Activated CD4-positive, alpha-beta T cell treated with anti-CD3 and anti-CD28 coated beads, Interleukin-2, amount 50 U/mL, for 1 hour (primary cell): ENCODE measurements at places on chromosomes 1 and 21.

DNA sequence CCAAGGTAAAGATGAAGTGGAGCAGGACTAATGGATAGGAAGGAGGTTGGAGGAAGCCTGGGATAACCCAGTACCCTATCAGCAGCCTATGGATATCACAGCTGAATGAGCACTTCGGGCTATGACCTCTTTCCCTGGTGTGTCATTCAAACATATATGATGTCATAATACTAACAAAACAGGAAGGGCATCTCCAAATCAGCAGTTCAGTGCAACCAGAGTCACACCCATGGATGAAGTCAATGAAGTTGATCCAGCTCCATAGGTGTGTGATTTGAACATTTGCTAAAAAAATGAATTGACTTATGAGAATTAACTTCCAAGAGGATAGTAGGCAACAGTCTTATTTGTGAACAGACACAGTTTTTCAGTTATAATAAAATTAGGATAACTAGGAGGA is 1.7 kb upstream of the C1orf116 start:
- no peak for DNase-seq

GRCh38 chr1:43455213-43455889 is 1.6 kb upstream of the HYI start:
- no peak for DNase-seq

DNA sequence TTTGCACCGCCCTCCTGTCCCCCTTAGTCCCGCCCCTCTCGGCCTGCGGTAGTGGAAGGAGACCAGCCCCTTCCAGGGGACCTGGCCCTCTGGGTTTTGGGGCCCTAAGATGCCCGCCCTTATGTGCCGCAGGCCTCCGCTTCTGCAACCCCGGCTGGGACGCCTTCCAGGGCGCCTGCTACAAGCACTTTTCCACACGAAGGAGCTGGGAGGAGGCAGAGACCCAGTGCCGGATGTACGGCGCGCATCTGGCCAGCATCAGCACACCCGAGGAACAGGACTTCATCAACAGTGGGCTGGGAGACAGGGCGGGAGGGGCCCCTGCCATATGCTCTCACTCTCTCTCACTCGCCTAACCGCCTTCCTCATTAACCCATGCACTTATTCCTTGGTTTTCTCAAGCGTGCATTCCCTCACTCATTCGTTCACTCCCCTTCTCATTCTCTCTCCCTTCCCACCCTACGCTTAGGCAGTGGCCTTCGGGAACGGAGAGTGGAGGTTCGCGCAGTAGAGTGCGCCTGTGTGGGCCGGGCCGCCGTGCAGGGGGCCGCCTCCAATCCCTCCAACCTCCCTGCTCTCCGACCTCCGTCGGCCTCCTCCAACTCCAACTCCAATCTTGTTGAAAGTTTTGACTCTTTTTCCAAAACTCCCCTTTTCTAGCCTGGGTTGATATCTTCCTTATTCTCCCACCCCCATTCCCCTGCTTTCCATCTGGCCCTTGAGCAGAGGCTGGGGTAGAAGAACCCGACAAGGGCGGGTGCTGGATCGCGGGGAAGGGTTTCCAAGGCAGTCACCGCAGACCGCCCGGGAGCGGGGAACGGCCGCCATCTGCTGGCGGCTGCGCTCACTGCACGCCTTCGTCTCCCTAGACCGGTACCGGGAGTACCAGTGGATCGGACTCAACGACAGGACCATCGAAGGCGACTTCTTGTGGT is 15.2 kb downstream of the BCAN start:
- DNase-seq, result peak; percentile 77

- DNase-seq, result no peak
Observed at GRCh38 chr1:5617179-5617520, 375.1 kb downstream of the NPHP4 start.

DNA sequence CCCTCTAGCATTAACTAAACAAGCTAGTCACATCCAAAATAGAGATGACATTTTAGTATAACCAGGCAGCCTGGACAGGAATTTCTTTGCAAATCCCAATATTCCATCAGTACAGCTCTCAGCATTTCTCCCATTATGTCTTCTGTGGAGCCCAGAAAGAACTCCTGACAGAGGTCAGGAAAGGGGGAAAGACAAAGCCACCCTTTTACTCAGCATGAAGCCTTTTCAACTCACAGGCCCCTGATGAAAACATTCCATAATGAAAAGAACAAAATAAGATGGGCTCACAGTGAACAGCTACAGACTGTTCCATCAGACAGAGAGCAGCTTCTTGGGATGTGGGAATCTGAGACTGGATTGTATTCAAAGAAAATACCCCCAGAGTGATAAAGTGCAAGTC is 80.6 kb downstream of the TEX35 start:
- DNase-seq, result no peak

DNA sequence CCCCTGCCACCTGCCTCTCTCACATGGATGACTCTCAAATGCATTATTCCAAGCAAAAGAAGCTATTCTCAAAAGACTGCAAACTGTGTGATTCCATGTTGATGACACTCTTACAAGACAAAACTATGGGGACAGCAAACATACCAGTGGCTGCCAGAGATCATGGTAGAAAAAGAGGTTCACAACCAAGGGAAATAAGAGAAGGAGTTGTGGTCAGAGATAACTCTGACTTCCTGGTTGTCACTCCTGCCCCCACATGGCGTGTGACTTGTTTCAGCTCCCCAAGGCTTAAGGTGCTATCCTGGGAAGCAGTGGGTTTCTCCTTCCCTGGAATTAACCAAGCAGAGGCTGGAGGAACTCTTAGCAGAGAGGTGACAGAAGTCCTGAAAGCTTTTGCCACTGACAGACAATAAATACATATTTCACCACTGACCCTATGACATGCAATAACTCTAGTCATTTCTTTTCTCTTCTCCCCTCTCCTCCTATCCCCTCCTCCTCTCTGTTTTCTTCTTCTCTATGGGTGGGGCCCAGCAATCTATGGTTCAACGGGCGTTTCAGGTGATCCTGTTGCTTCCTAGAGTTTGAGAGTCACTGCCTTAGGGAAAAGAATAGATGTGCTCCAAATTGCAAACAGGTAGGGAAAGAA is 185.1 kb downstream of the FCRL5 start:
- DNase-seq, result no peak

GRCh38 chr21:30306884-30307283 is 13.2 kb downstream of the KRTAP26-1 start:
- no peak for DNase-seq

GRCh38 chr1:38455829-38456530 is 403.6 kb downstream of the RRAGC start:
- no peak for DNase-seq

DNA sequence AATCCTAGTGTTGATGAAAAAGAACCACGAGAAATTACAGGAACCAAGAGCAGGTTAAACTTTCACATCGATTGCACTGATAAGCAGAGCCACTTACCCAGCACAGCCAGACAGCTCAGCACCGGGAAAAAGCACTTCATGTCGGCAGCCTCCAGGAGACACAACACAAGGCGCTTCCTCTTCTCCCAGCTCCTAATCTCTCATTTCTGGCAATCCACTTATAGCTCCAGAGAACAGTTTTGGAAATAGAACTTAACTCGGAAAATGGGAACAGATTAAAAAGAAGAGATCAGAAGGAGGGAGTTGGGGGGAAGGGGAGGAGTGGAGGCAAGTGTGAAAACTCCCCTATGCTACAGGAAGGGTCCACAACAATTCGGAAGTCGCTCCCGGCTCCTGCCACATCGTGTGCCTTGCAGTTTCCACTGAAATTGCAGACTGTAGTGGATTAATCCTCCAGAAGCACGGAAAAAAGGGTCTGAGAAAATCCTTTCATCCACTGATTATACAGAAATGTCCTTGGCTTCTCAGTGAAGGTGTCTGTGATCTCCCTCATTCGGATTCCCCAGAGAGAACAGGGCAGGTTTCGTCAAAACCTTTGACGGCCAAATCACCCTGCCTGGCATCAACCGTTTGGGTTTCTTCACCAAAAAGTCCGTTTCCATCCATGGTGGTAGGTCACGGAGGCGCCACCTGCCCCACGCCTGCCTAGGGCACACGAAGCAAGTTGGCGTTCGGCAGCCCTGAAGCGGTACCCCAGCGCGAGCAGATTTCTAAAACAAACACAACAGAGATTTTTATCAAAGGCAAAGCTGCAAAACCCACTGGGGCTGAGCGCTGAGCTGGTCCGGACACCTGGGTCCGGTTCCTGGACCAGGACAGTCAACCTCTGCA is 1.1 kb downstream of the IGSF3 start:
- DNase-seq, result no peak

- no peak for DNase-seq
Observed at GRCh38 chr1:172417557-172417956, 2.9 kb upstream of the C1orf105 start.

DNA sequence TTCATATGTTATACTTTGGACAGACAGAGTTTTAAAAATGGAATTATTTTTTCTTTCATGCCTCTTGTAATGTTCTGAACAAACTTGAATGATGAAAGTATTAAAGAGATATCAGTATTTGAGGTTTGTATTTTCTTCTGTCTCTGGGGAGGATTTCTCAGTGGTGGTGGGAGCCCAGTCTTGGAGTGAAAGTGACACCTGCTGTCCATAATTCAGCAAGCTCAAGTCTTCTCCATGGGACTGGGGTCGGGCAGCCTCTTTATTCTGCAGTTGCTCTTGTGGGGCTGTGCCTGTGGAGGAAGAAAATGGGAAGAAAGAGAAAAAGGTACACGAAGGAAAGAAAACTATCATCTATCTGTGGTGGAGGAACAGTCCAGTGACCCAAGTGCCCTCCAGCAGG is 56.1 kb downstream of the SMYD2 start:
- DNase-seq, result no peak

GRCh38 chr1:172832006-172832725 is 173.3 kb downstream of the FASLG start:
- no peak for DNase-seq

- no peak for DNase-seq
Observed at GRCh38 chr1:247332623-247333361, 1.1 kb upstream of the ZNF496 start.

DNA sequence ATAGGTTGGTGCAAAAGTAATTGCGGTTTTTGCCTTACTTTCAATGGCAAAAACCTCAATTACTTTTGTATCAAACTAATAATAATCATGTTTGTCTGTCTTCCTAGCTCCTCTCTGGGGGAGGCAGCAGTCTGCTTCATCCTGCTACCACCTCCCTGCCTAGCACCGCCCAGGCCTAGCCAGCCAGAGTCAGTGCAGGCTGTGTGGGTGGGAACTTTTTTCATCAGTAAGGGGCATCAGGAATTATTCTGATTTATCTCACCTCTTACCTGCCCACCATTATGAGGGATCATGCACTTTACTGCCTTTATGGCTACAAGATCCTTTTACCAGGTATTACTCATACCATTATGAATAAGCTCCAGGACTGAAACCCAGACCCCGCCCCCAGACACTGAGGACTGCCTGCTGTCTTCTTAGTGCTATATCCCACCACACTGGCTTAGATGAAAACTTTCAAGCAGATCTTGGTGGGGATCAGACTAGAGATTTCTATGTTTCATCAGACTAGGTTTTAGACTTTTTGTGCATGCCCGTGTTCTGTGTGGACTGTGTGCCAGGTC is 116.4 kb downstream of the PBX1 start:
- DNase-seq, result no peak

GRCh38 chr1:242467556-242468145 is 56.8 kb downstream of the PLD5 start:
- DNase-seq, result peak; percentile 8

DNA sequence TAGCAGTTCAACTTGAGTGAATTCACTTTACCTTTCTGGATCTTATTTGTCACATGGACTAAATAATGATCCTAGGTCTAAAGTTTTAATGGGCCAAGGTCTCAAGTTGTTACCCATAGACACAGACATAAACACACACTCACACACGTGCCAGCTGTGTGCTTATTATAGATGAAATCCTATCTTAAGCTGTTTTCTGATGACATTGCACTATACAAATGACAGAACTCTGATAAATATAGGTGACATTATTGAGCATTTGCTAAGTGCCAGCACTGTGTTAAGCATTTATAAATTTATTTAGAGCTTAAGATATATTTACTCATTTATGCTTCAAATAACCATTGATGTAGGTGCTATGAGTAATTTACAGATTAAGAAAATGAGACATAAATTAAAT is 474.4 kb upstream of the NR5A2 start:
- DNase-seq, result no peak

DNA sequence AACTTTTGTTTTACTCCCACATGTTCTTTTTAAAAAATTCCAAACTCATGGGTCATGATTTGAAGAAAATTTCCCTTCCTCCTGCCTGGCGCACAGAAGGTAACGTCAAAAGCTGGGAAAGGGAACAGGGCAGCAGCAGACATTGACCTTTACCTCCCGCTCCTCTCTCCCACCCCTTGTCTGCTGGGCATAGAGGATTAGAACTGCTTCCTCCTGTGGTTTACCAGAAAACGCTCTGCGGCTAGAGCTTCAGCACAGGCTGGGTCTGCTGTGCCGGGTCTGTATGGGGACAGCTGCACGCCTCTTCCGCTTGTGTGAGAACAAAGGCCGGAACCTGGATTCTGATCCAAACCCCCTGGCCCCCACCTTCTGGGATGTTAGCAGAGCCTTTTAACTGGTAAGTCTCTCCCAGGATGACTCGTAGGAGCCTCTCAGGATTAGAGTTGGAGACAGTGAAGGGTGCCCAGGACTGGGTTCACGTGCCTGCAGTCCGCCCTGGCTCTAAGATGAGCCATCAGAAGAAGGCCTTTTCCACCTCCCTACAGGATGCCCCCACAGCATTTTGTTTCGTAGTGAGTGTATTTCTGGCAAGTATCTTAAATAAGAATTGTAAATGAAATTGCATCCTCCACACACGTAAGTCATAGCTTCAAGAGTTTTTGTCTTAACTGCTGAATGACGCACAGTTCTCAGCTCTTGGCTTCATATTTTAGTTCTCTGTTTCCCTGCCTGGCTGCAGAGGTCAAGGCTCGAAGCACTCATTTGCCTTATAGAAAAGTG is 5.2 kb downstream of the H6PD start:
- peak; percentile 24 for DNase-seq

DNA sequence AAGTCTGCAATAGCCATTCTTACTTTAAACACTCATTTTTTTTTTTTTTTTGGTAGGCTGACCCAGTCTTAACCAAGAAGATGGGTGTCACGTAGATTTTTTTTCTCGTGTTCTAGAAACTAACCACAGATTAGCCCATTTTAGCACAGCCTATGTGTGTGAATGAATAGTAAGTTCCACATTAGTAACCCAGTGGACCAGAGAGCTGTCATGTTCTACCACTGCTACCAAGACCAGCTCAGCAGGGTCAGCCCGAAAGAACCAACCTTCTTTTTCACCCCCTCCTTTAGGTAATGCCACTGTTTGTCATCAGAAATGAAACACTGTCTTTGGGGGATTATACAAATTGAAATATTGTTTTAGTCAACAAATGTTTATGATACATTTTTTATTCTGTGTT is 221.1 kb upstream of the PLXNA2 start:
- no peak for DNase-seq

- no peak for DNase-seq
Observed at GRCh38 chr1:7076572-7076971, 291.3 kb downstream of the CAMTA1 start.
